Renal cortical epithelial cell (primary cell): ENCODE measurements at places on chromosomes 7 and 10.
A peak's percentile ranks its signal among the peaks of the same experiment; 100 is the strongest.

GRCh38 chr7:23514755-23515154 lies 17.0 kb downstream of the TRA2A start:
- no peak for DNase-seq

DNA sequence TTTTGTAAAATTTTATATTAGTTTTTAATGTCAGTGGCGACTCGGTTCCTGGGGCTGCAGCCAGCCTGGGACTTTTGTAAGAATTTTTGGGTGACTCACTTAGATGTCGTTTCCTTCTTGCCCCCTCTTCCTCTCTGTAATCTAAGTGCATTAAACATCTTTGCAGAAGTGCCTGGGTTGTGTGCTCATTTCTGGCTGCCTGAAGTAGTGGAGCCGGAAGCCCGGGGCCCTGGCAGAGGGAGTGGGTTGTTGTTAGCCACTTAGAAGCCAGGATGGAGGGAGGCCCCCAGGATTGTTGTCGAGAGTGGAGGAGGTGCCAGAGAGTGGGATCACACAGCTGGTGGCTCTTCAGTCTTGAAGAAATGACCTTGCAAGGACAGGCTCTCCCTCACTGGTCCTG lies 11.0 kb upstream of the TRIM8 start:
- DNase-seq, result no peak

DNA sequence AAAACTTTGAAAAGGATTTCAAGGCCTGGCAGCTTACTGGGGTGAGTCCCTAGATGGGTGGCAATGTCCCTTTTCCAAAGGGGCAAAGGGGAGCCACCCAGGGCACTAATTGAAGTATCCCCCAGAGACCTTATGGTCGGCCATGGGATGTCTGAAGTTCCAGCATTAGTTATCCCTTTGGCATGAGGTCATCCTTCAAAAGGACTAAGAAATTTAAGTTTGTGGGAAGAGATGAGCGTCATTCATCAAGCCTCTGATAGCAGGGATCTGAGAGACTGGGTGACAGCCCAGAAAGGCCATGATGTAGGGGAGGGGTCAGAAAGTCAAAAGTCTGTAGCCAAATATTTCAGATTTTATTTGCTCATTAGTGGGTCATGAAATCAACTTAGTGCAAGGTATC lies 195.3 kb downstream of the ZNF438 start:
- no peak for DNase-seq

DNA sequence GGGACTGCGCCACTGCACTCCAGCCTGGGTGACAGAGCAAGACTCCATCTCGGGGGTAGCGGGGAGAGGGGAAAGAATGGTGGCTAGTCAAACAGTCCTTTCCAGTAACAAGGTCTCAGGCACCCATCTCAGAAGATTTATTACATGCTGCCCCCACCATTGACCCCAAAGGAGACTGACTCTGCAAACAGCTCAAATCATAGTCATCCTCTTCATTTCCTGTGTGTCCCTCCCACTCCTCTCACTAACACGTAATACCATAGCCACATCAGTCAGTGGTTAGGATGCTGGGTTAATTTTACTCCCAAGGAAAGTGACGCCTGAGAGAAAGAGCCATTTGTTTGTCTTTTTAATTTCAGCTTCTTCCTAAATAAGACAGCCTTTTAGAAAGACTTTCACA lies 56.6 kb upstream of the BET1 start:
- peak; percentile 91 for DNase-seq

DNA sequence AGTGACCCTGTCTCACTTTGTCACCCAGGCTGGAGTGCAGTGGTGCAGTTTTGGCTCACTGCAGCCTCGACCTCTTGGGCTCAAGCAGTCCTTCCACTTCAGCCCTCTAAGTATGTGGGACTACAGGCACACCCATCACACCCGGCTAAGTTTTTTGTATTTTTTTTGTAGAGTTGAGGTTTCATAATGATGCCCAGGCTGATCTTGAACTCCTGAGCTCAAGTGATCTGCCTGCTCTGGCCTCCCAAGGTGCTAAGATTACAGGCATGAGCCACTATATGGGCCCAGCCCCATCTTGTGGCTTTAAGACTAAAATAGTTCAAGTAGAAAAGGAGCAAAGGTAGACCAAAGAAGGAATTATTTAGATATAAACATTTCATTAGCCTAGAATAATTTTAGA lies 65.5 kb downstream of the MLLT10 start:
- no peak for DNase-seq

DNA sequence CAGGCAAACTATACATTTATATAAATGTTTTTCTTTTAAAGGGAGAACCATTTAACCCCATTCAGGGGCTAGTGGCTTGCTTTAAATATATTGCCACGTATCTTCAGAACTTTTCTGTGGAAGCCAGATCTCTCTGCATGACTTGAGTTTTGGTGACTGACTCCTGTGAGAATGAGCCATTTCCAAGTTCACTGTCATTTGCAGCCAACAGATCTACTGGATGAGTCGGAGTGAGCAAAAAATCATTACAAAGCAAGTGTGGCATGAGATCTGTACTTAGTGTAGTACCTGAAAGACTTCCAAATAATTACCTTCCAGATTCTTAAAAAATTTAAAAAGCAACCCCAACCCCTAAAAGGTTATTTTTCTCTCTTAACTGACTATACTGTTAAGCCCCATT lies 45.6 kb downstream of the PDSS1 start:
- peak; percentile 22 for DNase-seq

GRCh38 chr10:68826764-68827591 lies at the start of gene STOX1:
Gene STOX1 (plus strand): TSS chr10:68827531. CDS start chr10:68827624, 93 bp downstream.
- peak; percentile 33 for DNase-seq
